ENCODE measurements at places on chromosomes 11 and 22.

GRCh38 chr11:105929084-105929955 is 92.7 kb downstream of the MSANTD4 start:
- no peak for DNase-seq

DNA sequence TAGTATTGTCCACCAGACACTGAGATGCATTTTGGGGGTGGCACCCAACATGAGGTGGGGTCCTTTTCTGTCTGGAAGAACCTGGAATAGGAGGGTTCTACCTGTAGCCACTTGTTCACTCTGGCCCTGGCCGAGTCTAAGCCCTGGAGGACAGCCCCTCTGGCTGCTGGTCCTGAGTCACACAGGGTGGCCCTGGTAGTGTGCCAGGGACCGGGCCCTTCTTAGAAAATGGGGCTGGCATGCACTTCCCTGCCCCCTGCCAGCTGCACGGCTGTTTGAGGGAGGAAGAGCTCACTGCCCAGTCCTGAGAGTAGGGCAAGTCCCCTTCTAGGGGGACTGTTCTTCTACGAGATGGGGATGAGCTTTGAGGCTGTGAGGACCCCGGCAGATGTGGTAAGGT is 2.2 kb downstream of the PLCB3 start:
- DNase-seq = no peak

GRCh38 chr11:33687733-33688479 is 12.7 kb downstream of the C11orf91 start:
- peak; percentile 48 for DNase-seq

DNA sequence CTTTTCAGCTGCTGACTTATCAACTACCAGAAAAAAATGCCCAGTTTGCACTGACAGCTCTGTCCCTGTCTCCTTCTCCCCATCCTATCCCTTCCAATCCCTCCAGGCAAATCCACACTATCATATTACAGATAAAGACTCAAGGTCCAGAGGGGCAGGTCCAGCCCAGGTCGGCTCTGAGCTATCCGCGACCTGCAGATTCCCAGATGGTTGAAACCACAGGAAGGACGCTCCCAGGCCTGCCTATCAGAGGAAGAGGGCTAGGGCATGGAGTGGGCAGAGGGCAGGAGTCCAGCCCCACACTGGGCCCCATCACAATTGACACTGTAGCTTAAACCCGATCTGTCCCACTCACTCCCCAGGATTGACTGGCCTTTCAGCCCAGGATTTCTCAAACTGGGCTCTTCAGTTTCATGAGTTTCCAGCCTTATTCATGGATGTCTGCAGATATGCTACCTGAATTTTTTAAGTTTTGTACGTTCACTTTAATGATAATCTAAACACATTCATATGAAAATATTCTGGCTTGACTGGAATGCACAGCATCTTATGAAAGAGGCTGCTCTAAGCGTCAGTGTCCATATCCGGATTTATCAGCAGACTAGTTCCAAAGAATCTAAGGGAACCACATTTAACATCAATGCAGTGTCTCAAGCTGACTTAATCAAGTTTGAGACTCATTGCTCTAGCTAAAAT is 16.4 kb upstream of the FCHSD2 start:
- DNase-seq = no peak

GRCh38 chr11:113764527-113765219 is 8.8 kb downstream of the ZW10 start:
- no peak for DNase-seq

DNA sequence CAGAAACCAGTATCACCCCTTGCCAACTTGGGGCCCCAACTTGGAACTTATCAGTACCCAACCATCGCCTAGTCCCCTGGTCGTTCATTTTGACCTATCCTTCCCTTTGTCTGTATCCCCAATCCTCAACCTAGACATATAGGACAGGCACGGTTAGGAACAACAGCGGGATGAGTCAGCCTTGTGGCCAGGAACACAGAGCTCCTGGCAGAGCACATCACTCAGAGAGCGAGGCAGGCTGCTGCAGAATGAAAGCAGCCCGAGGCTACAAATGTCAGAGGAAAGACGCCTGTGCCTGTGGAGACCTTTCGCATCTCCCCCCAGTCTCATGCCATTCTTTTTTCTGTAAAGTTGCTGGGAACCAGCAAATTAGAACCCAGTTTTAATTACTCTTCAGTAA is 14.6 kb downstream of the DKK3 start:
- no peak for DNase-seq

GRCh38 chr22:38313384-38313955 is 3.8 kb downstream of the CSNK1E start:
- DNase-seq = no peak

- DNase-seq = no peak
These were observed 49.5 kb downstream of the PRR5L start for GRCh38 chr11:36345535-36346141.

- no peak for DNase-seq
These were observed 23.8 kb upstream of the NUCB2 start for GRCh38 chr11:17252704-17253103.

- peak; percentile 40 for DNase-seq
These were observed 2.3 kb upstream of the TYMP start for GRCh38 chr22:50531962-50532674.

- no peak for DNase-seq
These were observed 29.8 kb downstream of the SHISA8 start for GRCh38 chr22:41885116-41885515.

GRCh38 chr11:1639102-1639620 is 9.6 kb downstream of the KRTAP5-5 start:
- DNase-seq = no peak

DNA sequence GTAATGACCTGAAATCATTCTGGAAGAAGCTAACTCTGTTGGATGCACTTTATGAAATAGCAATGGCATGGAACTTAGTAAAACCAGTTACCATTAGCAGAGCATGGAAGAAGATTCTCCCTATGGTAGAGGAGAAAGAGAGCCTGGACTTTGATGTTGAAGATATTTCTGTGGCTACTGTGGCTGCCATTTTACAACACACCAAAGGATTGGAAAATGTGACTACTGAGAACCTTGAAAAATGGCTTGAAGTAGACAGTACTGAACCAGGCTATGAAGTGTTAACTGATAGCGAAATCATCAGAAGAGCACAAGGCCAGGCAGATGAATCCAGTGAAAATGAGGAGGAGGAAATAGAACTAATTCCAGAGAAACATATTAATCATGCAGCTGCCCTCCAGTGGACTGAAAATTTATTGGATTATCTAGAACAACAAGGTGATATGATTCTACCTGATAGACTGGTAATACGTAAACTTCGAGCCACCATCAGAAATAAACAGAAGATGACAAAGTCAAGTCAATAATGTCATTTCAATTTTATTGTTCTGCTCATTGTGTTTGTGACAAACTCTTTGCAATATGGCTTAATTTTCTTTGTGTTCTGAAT is 2.0 kb downstream of the JRKL start:
- DNase-seq = no peak

DNA sequence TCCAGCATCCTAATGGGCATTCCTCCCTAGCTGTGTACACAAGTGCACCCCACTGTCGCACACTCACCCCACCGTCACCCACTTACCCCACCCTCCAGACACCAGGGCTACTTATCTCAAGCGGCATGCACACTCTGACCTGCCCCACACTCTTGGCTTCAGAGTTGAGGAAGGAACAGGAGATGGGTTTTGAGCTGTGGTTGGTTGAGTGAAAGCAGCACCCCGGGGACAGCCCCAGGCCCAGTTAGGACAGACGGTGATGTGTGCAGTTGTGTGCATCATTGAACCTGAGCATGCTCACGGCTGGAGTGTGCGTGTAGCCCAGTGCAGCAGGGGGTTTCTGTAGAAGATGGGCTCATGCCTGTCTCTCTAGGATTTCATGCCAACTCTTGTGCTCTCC is 32.5 kb downstream of the AHNAK start:
- DNase-seq = no peak

GRCh38 chr11:35305670-35306382 is 113.5 kb downstream of the SLC1A2 start:
- DNase-seq = no peak

GRCh38 chr11:10930224-10930971 is 72.5 kb upstream of the ZBED5 start:
- no peak for DNase-seq

GRCh38 chr11:72833811-72834493 is 19.7 kb downstream of the ATG16L2 start:
- DNase-seq = no peak

DNA sequence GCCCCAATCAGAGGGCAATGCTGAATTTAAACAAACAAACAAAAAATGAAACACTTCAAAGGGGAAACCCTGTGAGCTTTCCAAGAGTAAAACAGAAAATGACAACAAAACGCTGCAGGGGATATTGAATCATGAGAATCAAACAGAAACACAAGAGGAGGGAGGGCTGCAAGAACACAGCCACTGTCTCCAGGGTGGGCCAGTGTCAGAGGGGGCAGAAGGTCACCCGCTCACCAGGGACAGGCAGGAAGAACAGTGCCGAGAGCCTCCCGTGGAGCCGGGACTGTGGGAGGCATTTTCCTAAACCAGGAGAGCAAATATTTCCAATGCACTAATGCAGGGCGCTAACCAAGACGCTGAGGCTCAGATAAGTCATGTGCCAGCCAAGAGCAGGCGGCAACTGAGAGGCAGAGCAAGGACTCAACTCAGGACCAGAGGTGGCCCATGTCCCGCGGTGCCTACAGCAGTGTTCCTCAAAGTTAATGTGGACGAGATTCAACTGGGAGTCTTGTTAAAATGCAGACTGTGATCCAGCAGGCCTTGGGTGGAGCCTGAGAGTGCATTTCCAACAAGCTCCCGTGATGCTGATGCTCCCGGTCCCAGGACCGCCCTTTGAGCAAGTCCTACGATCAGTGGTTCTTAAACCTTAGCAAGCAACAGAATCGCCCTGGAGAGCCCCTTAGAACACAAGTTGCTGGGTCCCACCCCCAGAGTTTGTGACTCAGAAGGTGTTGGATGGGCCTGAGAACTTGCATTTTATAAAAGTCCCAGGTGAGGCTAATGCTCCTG is 197.2 kb downstream of the TENM4 start:
- DNase-seq = no peak

- no peak for DNase-seq
These were observed 4.8 kb downstream of the ROBO4 start for GRCh38 chr11:124892750-124893454.

GRCh38 chr11:131816051-131816450 is 445.6 kb downstream of the NTM start:
- DNase-seq = no peak

GRCh38 chr11:124113890-124114289 is 1.4 kb upstream of the VWA5A start:
- DNase-seq = no peak

DNA sequence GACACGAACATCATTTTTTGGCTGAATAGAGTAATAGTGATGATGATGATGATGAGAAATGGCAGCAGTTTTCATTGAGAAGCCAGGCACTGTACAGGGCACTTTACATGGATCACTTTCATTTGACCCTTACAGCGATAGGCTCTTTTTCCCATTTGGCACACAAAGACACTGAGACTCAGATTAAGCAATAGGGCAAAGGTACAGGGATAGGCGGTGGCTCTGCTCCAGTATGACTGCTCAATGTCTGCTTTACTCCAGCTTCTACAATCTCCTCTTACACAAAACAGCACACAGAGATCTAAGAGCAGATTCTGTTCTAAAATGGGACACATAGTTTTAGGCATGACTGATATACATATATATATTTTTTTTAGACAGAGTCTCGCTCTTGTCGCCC is 40.6 kb downstream of the MPPED2 start:
- DNase-seq = no peak

GRCh38 chr11:8110396-8110795 is 29.4 kb downstream of the TUB start:
- DNase-seq = no peak

DNA sequence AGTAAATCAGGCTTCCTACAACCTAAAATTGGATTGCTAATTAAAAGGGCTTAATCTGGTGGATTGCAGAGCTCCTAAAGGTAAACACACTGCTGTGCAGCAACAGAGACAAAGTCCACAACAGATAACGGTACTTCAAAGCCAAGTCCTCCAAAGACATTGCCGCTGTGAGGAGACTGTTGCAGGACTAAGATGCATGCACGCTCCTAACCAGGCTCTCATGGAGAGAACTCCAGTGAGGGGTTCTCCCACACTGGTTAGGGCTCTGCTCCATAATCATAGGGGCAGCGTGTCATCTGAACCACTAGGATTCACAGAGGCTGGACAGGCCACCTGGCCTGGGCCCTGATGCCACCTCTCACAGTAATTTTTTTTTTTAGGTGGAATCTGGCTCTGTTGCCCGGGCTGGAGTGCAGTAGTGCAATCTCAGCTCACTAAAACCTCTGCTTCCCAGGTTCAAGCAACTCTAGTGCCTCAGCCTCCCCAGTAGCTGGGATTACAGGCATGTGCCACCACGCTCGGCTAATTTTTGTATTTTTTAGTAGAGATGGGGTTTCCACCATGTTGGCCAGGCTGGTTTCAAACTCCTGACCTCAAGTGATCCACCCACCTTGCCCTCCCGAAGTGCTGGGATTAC is 56.9 kb upstream of the ARFGAP3 start:
- DNase-seq = no peak

- DNase-seq = no peak
These were observed 958.7 kb upstream of the FAT3 start for GRCh38 chr11:91265946-91266345.

Data from SHP77 (cell line).